ENCODE measurements at places on chromosomes 4 and X. TPM values are rescaled to one million over a fixed set of nuclear protein-coding genes. Genes with fewer than 3 reads are reported as not detected.

SMARCA5 gene
- total RNA-seq = 48.9 TPM

SRPX gene
- total RNA-seq = 388 TPM

HMGN5 gene
- total RNA-seq = 0.73 TPM

VCX2 gene
- not detected for total RNA-seq

SRPK3 gene
- 0.39 TPM for total RNA-seq

FATE1 gene
- total RNA-seq = not detected

HSD17B13 gene
- total RNA-seq = not detected

SPANXN3 gene
- total RNA-seq = not detected

CYBB gene
- total RNA-seq = not detected

CABS1 gene
- total RNA-seq = not detected

LDOC1 gene
- 3.1 TPM for total RNA-seq

NMU gene
- total RNA-seq = not detected
